Activated T-helper 1 cell treated with Interleukin-2 at 50 U/mL for 16 hours (primary cell): ENCODE measurements at places on chromosomes 12 and 14.

DNA sequence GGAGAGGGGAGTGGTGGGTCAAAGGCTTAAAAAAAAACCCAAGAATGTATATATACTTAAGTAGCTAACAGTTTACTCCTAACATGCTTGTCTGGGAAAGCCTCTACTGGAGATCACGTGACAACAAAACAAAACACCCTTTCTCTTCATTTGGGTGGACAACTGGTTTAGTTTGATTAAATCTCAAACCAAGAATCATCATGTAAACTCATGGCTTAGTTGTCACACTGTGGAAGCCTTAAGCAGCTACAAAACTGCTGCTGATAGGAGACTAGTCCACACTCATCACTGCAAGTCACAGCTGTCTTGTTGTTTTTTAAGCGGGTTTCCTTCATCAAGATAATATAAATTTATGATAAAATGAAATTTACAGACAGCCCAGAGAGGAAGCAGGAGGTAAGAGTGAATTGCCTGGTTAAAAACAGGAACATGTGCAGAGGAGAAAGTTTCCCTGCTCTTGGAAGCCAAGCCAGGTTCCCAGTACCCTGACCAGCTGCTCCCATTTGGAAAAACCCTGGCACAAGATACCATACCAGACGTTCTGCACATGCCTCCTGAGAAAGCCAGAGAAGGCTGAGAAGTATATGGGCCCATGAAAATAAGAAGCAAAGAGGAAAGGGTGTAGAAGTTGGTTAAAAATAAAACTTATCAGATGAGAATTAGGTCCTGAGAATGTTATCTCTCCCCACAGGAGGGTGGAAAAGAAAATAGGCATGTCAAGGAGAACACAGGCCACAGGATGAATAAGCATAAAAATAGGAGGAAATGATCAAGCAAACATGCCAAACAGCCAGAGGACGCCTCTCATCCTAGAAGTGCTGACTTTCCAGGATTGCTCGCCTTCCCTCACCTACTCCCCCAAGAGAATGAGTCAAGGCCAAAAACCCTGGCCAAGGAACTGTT lies 34.0 kb downstream of the EGLN3 start:
- no peak for DNase-seq

DNA sequence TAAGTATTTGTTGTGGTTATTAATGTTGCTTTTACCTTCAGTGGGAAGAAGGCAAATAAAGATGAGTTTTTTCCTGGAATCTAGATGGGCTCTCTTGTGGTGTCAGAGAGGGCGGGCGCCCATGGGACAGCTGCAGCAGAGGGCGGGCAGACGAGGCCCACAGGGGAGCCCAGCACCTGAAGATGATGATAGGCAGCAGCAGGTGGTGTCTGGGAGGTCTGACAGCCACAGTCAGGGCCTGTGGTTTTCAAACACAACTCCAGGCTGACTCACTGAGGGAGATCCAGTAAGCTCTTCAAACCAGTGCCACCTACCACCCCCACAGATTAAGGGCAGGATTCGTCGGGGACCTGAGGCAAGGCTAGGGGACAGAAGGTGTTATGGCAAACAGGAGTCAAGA lies 42.8 kb downstream of the NKX2-1 start:
- no peak for DNase-seq

- DNase-seq = no peak
Measured at GRCh38 chr12:42786400-42787148, 197.0 kb upstream of the PRICKLE1 start.

GRCh38 chr12:57899010-57899662 lies 42.2 kb upstream of the ATP23 start:
- peak; percentile 63 for DNase-seq

DNA sequence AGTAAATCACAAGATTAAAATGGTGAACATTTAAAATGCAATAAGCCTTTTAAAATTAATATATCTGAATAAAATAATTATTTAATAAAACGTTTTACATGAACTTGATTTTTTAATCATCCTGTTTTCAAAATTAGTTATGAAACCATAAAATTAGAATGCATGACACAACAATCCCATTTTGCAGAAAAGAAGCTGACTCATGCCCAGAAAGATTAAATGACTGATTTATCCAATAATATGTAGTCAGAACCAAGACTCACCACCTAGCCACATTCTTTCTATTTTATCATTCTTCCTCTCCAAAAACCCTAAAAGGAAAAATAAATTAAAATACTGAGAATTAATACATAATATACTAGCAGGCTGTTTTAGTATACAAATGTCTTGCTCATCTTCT lies 83.0 kb upstream of the LGR5 start:
- DNase-seq = no peak

- no peak for DNase-seq
Measured at GRCh38 chr12:132437943-132438700, 51.8 kb upstream of the FBRSL1 start.

GRCh38 chr12:112380663-112381405 lies 1.4 kb downstream of the HECTD4 start:
- DNase-seq = no peak

- DNase-seq = no peak
Measured at GRCh38 chr14:29927376-29928116, at the start of gene PRKD1. Gene PRKD1 (minus strand): TSS chr14:29927847.

GRCh38 chr12:82757059-82757458 lies 70.4 kb downstream of the TMTC2 start:
- no peak for DNase-seq

GRCh38 chr14:102500158-102500662 lies 9.4 kb downstream of the ANKRD9 start:
- DNase-seq = no peak

DNA sequence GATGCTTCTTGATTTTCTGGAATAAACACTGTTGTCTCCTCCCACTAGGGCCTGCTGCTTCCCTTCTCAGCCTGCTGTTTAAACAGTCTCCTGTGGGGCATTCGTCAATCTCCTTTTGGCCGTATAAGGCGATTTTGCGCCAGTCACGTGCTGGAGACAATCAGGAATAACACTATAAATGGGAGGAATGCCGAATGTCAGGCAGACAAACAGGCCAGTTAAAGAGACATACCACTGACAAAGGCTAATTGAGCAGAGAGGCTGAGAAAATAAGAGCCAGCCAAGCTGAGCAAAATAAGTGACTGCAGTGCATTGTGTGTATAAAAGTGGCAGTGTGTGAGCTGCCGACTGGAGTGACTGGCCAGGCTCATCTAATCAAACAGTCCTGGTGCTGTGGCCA lies 23.3 kb downstream of the DMAC2L start:
- DNase-seq = no peak

DNA sequence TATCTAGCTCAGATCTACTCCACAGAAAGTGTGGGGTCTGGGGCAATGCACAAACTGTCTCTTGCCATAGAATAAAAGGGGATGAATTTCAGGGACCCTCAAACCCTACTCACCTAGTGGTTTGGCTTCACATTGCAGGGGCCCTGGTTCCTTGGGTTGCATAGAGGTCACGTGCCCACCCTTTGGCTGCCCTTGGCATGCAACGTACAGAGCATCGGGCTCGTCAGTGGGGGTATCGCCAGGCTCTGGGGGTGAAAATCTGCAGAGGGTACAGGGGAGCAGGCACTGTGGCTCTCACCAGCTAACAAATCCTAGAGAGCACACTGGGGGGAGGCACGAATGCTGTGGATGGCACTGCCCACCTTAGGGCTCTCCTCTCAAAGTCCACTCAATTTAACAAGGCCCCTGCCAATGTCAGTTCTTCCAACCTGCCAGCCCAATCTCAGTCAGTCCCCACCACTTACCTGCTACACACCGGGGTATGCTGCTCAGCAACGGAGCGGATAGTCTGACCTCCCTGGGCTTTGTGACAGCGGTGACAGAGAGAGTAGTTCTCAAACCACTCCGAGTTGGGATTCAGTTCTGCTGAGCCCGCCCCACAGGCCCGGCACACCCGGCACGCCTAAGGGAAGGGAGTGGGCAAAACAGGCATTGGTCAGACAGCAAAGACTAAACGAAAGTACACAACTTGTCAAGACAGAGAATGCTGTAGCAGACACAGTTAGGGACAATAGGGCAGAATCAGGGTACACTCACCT lies 8.0 kb downstream of the KMT2D start:
- no peak for DNase-seq

GRCh38 chr14:57974896-57975295 lies 109.0 kb upstream of the SLC35F4 start:
- DNase-seq = no peak

- no peak for DNase-seq
Measured at GRCh38 chr14:73723406-73723796, 9.2 kb upstream of the PNMA1 start.

DNA sequence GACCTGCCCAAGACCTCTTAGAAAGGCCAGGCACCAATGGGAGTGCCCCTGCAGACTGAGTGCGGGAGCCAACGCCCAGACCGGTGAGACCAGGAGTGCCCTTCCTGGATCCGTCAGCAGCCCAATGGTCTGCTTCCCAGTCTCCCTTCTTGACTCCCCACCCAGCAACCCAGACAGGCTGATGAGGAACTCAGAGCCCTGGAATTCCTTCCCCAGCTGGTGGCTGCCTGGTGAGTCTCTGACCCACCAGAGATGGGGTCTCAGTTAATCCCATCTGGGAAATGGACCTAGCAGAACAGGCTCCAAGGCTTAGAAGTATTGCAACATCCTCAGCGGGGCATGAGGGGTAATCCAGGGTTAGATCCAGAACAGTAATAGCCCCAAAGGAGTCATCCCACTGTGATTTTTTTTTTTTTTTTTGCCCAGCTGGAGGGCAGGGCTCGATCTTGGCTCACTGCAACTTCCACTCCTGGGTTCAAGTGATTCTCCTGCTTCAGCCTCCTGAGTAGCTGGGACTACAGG lies 1.5 kb upstream of the RASAL1 start:
- DNase-seq = no peak

- no peak for DNase-seq
Measured at GRCh38 chr14:20746566-20746965, 879 bp downstream of the EDDM3A start.

DNA sequence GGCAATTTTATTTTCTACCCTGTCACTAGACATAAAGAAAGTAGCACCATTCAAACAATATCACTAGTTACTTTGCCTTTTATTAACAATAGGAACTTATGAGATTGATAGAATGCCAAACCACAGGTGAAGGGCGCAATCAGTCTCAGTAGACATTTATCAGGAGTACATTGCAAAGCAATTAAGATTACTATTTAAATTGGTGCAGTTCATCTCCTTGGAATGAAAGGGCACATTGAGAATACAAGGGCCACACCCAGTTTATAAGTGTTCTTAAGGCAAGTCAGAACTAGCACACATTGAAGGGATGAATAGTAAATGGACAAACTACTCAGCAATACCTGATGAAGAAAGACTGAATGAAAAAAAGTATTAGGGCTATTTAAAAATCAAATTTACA lies 601.4 kb downstream of the C12orf50 start:
- no peak for DNase-seq

- DNase-seq = no peak
Measured at GRCh38 chr12:122215771-122216170, 10.1 kb downstream of the DIABLO start.

DNA sequence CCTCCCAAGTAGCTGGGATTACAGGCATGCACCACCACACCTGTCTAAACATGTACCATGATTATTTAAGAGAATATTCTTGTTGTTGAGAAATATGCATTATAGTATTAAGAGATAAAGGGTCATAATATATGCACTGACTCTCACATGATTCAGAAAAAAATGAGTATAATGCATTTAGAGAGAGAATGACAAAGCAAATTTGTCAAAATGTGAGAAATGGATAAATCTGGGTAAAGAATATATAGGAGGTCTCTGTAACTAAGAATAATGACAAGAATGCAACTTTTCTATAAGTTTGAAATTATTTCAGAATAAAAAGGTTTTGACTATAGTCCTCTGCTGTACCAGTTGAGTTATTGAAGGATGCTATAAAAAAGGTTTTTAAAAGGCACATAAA lies 28.1 kb upstream of the ZNF740 start:
- DNase-seq = no peak

DNA sequence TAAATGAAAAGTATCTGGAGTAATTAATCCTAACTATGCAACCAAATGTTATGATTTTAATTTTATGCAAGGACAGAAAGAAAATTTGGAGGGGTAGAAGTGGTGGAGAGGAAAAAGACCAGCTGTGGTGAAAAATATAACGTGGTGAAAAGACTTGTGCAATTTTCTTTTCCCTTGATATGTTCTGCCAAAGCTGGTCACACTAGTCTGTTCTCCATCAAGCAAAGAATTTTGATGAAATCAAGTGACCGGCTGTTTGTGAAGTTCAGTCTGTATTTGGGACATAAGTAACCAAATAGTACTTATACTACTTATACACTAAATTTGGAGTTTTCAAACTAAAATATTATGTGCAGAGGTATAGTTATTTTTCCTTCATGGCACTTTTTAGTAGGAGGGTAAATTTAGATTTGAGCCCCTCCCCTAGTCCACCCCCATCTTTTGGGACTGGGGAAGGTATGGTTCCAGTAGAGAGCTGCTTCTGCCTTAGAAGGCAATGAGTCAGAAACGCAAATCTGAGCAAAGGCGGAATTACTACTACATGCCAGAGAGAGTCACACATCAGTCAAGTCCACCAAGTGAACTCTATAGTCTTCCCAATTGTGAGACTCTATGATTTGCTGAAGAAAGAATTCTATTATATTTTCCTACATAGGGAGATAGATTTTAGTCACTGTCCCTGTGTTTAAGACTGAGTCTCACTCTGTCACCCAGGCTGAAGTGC lies 229.7 kb downstream of the SLC25A21 start:
- DNase-seq = no peak

GRCh38 chr12:107458990-107459389 lies 226.6 kb upstream of the PWP1 start:
- DNase-seq = no peak

- no peak for DNase-seq
Measured at GRCh38 chr12:109966546-109966945, 29.6 kb downstream of the GIT2 start.
